NCI-H1092 (cell line): ENCODE measurements at places on chromosomes 16 and 17.

DNA sequence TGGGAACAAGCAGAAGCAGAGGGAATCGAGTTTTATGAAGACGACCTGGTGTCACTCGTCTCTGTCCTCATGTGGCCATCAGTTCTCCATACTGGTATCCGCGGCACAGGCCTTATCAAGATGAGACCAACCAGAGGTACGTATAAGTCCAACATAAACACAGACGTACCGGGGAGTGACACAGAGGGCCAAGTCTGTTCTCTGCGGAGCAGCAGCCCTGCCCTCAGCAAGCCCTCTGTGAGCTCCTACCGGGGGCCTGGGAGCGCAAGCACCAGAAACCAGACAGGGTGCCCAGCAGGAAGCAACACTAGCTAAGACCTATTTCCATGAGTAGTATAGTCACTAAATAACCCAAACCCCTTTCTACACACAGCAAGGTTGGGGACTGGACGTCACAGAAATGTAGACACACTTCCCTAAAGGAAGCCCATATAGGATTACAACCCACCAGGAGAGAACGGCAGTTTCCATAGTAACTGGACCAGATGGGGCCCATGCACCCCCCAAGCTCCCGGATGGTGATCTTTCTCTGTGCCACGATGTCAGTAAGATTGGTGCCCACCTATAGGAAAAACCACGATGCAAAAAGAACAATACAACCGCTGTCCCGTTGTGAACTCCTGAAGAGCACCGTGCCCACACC, 911 bp downstream of the ARL16 start:
- DNase-seq: no peak

GRCh38 chr17:10349403-10349802, 23.4 kb downstream of the MYH13 start:
- no peak for DNase-seq

DNA sequence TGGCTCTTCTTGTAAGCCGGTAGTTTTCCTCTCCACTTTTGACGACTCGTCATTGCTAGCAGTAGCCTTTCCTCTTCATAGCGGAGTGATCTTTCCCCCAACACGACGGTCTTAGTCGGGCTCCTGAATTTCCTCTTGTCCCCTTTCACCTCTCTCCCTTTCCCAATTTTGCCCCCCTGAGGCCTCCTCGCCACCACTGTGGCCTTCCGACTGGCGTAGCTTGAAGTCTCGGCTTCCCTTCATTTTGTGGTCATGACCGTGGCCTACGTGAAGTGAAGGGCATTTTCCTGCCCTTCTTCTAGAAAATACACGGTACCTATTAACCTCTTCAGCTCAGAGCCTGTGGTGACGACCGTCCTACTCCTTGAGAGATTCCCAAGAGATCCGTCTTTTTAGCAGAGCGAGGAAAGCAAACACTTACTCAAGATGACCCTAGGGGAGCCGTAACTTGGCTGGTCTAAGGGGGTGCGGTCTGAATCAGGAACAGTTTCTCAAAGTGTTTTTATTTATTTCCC, 787 bp downstream of the PRKAR1A start:
- DNase-seq: no peak

DNA sequence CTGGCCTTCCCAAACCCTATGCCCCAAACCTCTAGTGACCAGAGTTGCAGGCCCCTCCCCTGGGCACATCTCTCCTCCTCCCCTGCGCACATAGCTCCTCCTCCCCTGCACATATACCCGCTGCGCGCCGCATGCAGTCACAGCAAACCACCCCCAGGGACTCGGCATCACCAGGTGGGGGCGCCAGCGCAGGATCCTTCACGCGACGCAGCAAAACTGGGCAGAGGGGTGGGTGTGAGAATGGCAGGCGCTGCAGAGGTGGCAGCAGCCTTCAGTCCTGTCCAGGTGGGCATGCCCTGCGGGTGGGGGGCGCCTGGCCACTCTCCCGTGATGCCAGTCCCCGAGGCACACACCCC, 5.6 kb downstream of the CORO6 start:
- DNase-seq: peak; percentile 68

DNA sequence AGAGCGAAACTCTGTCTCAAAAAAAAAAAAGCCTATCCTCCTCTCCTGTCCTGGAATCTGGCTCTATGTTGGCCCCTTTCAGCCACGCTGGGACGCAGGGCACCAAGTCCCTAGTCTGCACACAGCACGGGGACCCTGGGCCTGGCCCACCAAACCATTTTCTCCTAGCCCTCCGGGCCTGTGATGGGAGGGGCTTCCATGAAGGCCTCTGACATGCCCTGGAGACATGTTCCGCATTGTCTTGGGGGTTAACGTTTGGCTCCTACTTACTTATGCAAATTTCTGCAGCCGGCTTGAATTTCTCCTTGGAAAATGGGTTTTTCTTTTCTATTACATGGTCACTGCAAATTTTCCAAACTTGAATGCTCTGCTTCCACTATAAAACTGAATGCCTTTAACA, 12.6 kb upstream of the GPT2 start:
- no peak for DNase-seq

DNA sequence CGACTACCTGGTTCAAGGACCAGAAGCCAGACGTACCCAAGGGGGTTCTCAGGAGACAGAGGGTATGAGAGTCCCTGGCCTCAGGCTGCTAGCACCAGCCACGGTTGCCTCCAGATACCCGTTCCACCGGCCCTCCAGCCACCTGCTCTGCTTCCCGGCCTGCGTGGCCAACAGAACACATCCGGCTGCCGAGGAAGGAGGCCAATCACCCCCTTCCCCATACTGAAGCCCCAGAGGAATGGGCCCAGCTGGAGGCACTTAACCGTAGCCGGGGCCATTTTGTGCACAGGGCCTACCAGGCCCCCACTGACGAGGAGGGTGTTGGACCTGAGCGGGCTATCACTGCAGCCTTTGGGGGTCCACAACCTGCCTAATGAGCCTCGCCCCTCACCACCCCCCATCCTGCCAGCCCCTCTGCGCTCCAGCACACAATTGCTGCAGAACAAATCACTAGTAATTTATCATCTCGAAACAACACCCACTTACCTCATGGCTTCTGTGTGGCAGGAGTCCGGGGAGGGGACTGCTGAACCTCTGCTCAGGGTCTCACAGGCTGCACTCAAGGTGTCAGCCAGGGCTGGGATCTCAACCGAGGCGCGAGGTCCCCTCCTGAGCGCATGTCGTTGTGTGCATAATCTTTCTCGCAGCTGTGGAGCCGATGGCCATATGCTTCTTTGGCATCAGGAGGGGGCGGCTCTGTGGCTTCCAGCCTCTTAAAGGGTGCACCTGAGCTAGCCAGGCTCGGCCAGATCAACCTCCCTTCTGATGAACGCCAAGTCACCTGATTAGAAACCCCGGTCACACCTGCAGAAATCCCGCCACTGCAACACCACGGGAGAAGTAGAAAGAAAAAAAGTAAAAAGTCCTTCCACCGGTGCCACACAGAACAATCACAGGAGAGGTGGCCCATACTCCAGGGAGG, 10.1 kb upstream of the KREMEN2 start:
- peak; percentile 25 for DNase-seq

DNA sequence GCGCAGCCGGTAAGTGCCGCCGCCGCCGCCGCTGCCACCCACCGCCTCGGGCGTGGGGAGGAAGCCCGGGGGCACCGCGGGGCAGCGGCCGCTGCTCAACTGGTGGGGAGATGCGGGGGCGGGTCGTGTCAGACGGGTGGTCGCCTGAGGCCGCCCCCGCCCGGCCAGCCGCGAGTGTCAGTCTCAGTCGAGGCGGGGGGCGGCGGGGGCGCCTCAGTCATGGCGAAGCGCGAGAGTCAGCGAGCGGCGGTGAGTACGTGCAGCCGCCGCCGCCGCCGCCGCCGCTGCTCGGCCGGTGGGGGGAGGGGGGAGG, 76.2 kb downstream of the CHD9 start:
- peak; percentile 57 for DNase-seq

- no peak for DNase-seq
Observed at GRCh38 chr16:27269300-27270150, 953 bp upstream of the NSMCE1 start.
